ENCODE measurements at places on chromosomes 1 and 21.

DNA sequence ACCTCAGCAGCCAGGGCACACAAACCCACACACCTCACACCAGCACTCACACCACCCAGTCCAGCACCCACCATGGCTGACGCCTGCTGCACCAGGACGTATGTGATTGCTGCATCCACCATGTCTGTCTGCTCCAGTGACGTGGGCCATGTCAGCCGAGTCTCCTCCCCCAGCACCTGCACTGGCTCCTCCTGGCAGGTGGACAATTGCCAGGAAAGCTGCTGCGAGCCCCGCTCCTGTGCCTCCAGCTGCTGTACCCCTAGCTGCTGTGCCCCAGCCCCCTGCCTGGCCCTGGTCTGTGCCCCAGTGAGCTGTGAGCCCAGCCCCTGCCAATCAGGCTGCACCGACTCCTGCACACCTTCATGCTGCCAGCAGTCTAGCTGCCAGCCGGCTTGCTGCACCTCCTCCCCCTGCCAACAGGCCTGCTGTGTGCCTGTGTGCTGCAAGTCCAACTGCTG lies at the start of gene KRTAP10-8:
KRTAP10-8 (plus strand) TSS at position 51 of the 458 bp plus-strand sequence; CDS start at position 73, 22 bp downstream.
- DNase-seq, result no peak

DNA sequence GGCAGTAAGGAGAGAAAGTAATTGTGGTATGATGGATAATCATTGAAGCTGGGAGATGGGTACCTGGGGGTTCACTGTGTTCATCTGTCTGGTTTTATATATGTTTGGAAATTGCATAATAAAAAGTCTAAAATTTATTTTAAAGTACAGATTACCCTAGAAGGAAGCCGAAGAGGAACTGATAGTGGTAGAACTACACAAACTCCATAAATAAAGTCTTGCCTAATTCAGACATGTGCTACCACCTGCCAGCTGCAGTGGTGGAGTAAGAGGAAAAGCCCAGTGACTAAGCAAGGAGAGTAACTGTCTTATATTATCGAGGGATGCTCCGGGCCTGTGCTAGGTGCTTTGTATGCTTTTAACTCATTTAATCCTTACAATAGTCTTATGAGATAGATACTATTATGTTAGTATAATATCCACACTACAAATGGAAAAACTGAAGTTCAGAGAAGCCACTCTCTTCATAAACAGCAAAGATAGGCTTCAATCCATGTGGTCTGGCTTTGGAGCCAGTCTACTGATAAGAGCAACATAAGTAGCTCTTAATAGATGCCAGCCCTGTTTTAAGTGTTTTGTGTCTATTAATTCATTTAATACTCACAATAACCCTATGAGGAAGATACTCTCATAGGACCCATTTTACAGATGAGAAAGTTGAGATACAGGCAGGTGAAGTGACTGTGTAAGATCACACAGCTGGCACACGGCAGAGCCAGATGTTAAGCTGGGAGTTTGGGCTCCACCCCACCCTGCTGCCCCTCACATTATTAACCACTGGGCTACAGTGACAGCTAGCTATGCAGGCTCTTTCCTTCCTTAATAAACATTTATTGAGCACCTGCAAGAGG lies 56.8 kb upstream of the HNRNPU start:
- no peak for DNase-seq

GRCh38 chr1:24474193-24474592 lies 28.4 kb upstream of the RCAN3 start:
- no peak for DNase-seq

GRCh38 chr1:49339043-49339442 lies 562.4 kb upstream of the BEND5 start:
- DNase-seq, result no peak

DNA sequence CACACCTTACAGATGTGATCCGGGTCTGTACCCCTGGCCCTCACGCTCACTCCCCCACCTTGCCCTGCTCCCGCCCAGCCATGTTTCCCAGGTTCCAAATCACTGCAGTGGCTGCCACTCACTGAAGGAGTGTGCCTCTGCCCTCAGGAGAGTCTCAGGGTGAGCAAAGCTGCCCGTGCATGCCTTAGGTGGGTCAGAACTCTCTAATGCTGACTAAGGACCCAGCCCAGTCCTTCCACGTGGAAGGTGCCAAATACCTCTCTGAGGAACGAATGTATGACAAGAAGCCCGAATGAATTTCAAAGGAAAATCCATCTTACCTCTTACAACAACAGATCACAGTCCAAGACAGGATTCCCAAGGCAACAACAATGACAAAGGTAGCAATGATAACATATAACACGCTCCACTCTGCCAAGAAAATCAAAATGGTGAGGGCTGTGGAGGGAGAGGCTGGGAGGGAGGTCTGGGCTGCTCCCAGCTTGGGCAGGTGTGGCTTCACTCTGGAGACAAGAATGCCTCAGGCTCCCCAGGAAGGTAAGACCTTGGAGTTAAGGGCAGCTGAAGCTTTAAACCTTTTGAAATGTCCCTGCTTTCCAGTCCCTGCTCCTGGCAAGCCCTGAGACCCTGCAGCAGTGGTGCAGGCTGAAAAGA lies 115.2 kb downstream of the KIAA0319L start:
- no peak for DNase-seq

DNA sequence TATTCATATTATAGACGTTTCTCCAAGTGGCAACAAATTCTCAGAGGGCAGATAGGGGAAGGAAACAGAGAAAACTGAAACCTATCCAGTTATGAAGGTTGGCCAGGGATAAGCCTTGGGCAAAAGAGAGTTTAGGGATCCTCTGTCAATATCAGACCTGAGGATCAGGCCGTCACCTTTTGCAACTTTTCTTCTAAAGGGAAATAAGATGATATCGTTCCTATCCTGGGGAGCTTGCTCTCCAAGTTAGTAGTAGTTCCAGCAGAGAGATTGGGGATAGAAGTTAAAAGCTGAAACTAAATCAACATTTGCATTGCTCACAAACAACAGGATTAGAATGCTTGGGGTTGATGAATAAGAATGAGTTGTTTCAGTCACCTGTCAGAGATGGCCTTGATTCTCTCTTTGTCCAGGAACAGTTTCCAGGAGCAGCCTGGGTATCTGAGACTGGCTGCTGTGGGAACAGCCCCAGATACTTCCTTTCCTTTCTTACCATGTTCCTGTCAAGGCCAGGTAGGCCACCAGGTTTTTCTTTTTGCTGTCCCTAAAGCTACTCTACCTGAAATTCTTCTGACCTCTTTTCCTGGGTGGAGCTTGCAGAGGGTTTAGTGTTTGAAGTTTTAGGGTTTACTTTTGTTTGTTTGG lies 2.5 kb downstream of the RIIAD1 start:
- DNase-seq, result no peak

All from SK-N-MC (cell line).